RPMI7951 (cell line): ENCODE measurements at places on chromosomes 1 and 21. TPM values are rescaled to one million over a fixed set of nuclear protein-coding genes. Genes with fewer than 3 reads are reported as not detected.
A peak's percentile ranks its signal among the peaks of the same experiment; 100 is the strongest.

DNA sequence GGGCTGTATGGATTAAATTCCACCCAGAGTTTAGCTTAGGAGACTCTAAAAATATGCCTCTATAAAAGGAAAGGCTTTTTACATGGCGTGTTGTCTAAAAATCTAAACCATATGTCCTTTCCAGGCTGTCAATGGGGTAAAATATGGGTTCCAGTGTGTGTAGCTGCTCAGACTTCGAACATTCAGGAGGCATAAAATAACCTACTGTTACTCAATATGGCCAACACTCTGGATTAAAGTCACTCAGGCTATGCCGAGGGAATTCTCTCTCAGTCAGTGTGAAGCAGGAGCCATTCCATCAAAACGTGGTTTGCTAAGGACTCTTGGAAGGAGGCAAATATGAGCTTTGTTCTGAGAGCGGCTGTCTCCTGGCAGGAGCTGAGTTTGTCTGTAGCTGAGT is 135.3 kb downstream of the RUNX1 start:
- DNase-seq = no peak

Gene ALPL
- 1.3 and 3.4 TPM in 2 replicates for total RNA-seq

DNA sequence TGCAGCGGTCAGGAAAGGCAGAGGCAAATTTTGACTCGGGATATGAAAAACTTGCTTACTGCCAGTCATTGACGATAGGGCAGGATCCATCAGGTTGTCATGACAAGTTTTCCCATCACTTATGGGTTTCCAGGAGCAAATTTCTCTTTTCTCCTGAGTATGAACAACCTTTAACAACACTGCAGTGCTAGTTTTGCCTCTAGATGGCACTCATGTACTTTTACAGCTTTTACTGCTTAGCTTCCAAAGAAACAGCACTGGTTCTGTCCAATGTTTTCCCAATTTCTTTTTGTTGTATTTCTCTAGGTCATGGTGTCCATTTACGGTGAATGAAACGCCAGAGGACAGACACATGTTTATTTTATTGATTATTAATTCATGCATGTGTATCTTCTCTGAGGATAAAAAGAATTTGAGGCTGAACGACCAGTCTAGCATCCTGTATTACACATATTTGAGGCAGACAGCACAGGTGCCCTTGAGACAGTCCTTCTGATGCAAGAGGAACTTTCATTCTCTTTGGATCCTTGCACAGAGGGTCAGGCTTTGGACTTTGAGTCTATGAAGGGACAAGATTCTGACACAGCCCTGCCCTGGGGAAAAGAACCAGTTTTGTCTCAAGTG is 112.3 kb upstream of the TRABD2B start:
- peak; percentile 52 for DNase-seq

Gene VASH2
- 0.48 and 0.88 TPM in 2 replicates for total RNA-seq

GRCh38 chr1:172069534-172069933 is 228.2 kb downstream of the DNM3 start:
- DNase-seq = no peak

Gene KRTAP10-2
- not detected in 2 replicates for total RNA-seq

Gene UBXN10
- total RNA-seq = 0.10 and 0.12 TPM in 2 replicates

Gene WNT9A
- total RNA-seq = 9.5 and 14.0 TPM in 2 replicates

DNA sequence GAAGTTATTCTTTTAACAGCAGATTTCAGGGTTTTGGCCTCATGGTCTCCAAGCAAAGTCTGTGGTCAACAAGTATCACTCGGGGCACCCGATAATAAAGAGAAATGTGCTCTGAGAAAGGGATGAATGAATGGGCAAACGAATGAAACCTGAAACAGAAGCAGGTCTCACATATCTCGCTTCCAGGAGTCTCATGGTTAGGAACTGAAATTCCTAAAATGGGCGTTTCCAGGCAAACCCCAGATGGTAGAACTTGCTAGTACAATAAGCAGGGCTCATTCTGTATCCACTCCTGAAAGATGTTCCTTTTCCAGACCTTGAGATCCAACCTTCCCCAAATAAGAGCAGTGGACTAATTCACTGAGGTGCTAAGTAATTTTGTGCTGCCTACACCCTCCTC is 87.2 kb downstream of the LAMC2 start:
- peak; percentile 66 for DNase-seq

Gene NPPA
- total RNA-seq = not detected in 2 replicates

GRCh38 chr1:22292011-22292788 is 149.3 kb upstream of the WNT4 start:
- no peak for DNase-seq

- peak; percentile 53 for DNase-seq
Measured at GRCh38 chr1:159918352-159919200, 6.7 kb downstream of the TAGLN2 start.
